ENCODE measurements at places on chromosomes 5 and 9.

DNA sequence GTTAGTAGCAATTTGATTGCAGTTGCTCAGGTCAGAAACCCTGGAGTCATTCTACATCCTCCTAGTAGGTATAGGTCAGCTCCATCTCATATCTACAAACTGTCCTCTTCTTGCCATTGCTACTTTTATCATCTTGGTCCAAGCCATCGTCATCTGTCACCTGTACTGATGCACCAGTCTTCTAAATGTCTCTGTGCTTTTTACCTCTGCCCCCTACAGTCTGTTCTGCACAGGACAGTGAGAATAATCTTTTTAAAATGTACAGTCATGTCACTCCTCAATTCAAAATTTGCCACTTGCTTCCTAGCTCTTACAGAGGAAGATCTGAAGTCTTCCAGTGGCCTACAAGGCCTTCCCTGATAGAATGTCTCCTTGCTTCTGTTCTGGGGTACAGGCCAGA is 6.8 kb downstream of the NNT start:
- DNase-seq, result no peak

DNA sequence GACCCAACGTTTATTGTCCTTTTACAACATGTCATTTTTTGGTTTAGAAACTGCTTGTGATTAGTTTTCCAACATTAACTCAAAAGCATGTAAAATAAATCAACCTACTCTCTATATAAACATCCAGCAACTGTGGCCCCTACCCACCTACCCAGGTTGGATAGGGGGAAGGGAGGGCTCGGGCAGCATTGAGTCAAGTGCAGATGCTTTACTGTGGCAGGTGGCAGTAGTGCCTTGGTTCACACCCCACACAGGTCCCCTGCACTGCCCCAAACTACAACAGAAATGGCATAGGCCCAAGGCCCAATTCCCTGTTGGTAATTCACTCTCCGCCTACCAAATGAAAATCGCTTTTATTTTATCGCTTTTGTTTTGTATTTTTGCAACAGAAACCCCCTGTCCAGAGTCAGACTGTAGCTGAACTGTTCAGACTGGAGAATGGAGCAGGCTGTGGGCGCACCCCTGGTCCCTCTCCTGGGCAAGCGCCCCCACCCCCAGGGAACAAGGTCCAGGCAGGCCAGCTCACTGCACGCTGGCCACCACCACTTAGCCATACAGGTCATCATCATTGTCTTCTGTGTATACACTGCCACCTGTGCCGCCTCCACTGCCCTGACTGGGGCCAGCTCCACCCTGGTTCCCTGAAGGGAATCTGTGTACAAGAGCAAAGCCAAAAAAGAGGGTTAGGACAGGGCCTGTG is 15.7 kb downstream of the VCP start:
- no peak for DNase-seq

GRCh38 chr5:142757564-142757963 is 12.6 kb upstream of the ARHGAP26 start:
- no peak for DNase-seq

GRCh38 chr5:71589903-71590302 is 2.8 kb downstream of the MCCC2 start:
- no peak for DNase-seq

GRCh38 chr5:169411786-169412430 is 111.0 kb upstream of the SLIT3 start:
- no peak for DNase-seq

All from COR-L47 (cell line).